Activated T-cell treated with anti-CD3 and anti-CD28 coated beads, Interleukin-2, amount 50 U/mL, for 72 hours (primary cell): ENCODE measurements at places on chromosomes 5 and 9.
A peak's percentile ranks its signal among the peaks of the same experiment; 100 is the strongest.

DNA sequence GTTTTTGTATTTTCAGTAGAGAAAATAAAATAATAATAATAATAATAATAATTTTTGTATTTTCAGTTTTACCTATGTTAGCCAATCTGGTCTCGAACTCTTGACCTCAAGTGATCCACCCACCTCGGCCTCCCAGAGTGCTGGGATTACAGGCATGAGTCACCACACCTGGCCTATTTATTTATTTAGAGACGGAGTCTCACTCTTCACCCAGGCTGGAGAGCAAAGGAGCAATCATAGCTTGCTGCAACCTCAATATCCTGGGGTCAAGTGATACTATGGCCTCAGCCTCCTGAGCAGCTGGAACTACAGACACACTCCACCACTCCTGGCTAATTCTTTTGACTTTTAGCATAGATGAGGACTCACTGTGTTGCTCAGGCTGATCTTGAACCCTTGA lies 167.5 kb downstream of the TLE1 start:
- DNase-seq = no peak

- no peak for DNase-seq
Observed at GRCh38 chr5:87389296-87390034, 23.3 kb downstream of the CCNH start.

DNA sequence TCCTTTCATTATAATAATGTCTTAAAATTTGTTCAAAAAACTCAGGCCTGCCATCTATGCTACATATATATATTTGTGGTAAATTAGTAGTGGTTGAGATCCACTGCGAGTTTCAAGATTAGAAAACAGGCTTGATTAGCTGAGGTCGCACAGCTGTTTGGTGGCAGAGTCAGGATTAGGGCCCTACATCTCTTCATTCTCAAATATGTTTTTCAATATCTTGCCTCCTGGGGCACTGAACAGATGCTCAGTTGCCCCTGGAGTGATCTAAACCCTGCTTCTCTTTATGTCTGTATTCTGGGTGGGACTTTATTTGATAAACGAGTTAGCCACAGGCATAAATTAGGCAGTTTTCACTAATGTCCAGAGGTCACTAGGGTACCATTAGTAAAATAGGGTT lies 27.8 kb upstream of the CEP120 start:
- DNase-seq = no peak

GRCh38 chr9:278651-279050 lies 64.0 kb downstream of the DOCK8 start:
- peak; percentile 56 for DNase-seq

- DNase-seq = no peak
Observed at GRCh38 chr9:127007638-127008037, 93.1 kb downstream of the RALGPS1 start.

- no peak for DNase-seq
Observed at GRCh38 chr5:80175337-80175736, 80.5 kb downstream of the SERINC5 start.

GRCh38 chr5:173198049-173198448 lies 37.0 kb downstream of the NKX2-5 start:
- no peak for DNase-seq
